A549 treated with RU486 at 1 μM for 4 hours (cell line): ENCODE measurements at places on chromosomes 6 and 20. TPM values are rescaled to one million over a fixed set of nuclear protein-coding genes. Genes with fewer than 3 reads are reported as not detected.

Gene LY6G5C
- total RNA-seq: 0.77 to 1.9 TPM (median 1.2 TPM) in 5 replicates

Gene DEF6
- 0.05 to 0.08 TPM (median 0.06 TPM) in 4 of 5 replicates, not detected in the other for total RNA-seq

Gene LPIN3
- 7.5 to 12.1 TPM (median 8.4 TPM) in 5 replicates for total RNA-seq

Gene PAK5
- not detected in 5 replicates for total RNA-seq

Gene NEURL2
- total RNA-seq: 0.88 to 1.5 TPM (median 1.4 TPM) in 5 replicates

Gene RAET1G
- total RNA-seq: 7.3 to 13.0 TPM (median 9.7 TPM) in 5 replicates

Gene SPACA1
- not detected in 5 replicates for total RNA-seq

Gene IRF4
- 0.05 to 0.19 TPM (median 0.07 TPM) in 5 replicates for total RNA-seq

Gene CRYBG1
- total RNA-seq: 0.27 to 1.0 TPM (median 0.72 TPM) in 5 replicates

Gene TSPYL4
- 2.0 to 3.8 TPM (median 3.2 TPM) in 5 replicates for total RNA-seq

Gene NR2E1
- total RNA-seq: 0.03 TPM in 1 of 5 replicates, not detected in the others

Gene SNAP91
- total RNA-seq: 0.26 to 0.46 TPM (median 0.31 TPM) in 4 of 5 replicates, not detected in the other

Gene C6orf58
- total RNA-seq: 0.13 to 0.33 TPM (median 0.13 TPM) in 3 of 5 replicates, not detected in the others

Gene SLC17A3
- total RNA-seq: 0.53 to 1.4 TPM (median 0.93 TPM) in 5 replicates

Gene ATAT1
- total RNA-seq: 5.0 to 6.1 TPM (median 5.8 TPM) in 5 replicates

Gene HLA-DQB1
- total RNA-seq: not detected in 5 replicates

Gene CST1
- total RNA-seq: 0.72 to 1.2 TPM (median 0.85 TPM) in 5 replicates

Gene CCHCR1
- total RNA-seq: 6.5 to 7.3 TPM (median 6.7 TPM) in 5 replicates

Gene BNIP5
- not detected in 5 replicates for total RNA-seq

Gene GLP1R
- total RNA-seq: not detected in 5 replicates

Gene ATG5
- 20.2 to 27.0 TPM (median 23.0 TPM) in 5 replicates for total RNA-seq

Gene KIAA1755
- total RNA-seq: 0.11 to 0.21 TPM (median 0.15 TPM) in 4 of 5 replicates, not detected in the other

Gene OVOL2
- total RNA-seq: 0.16 to 0.43 TPM (median 0.19 TPM) in 4 of 5 replicates, not detected in the other

Gene TOX2
- 8.9 to 10.2 TPM (median 9.4 TPM) in 5 replicates for total RNA-seq

Gene EYA4
- 8.5 to 11.9 TPM (median 11.0 TPM) in 5 replicates for total RNA-seq

Gene SFT2D1
- 26.8 to 45.5 TPM (median 41.3 TPM) in 5 replicates for total RNA-seq

Gene GFOD1
- 2.0 to 2.7 TPM (median 2.4 TPM) in 5 replicates for total RNA-seq

Gene TREML1
- not detected in 5 replicates for total RNA-seq

Gene POPDC3
- total RNA-seq: 21.6 to 30.9 TPM (median 29.2 TPM) in 5 replicates

Gene C20orf144
- 0.07 to 0.13 TPM (median 0.09 TPM) in 4 of 5 replicates, not detected in the other for total RNA-seq

Gene GHRH
- total RNA-seq: not detected in 5 replicates

Gene MYO6
- total RNA-seq: 5.3 to 10.3 TPM (median 7.7 TPM) in 5 replicates

Gene FNDC1
- total RNA-seq: 0.05 to 0.23 TPM (median 0.09 TPM) in 5 replicates

Gene ABHD16B
- total RNA-seq: not detected in 5 replicates

Gene GNRH2
- total RNA-seq: 0.22 to 0.53 TPM in 2 of 5 replicates, not detected in the others

Gene BHLHE23
- total RNA-seq: not detected in 5 replicates

Gene ZC3H12D
- 0.06 to 0.09 TPM (median 0.06 TPM) in 4 of 5 replicates, not detected in the other for total RNA-seq
